Pancreas (tissue), 10 donors: ENCODE measurements at places on chromosomes 5 and 9.

GRCh38 chr9:92385001-92385400 is 19.4 kb downstream of the OGN start:
- no peak for DNase-seq

DNA sequence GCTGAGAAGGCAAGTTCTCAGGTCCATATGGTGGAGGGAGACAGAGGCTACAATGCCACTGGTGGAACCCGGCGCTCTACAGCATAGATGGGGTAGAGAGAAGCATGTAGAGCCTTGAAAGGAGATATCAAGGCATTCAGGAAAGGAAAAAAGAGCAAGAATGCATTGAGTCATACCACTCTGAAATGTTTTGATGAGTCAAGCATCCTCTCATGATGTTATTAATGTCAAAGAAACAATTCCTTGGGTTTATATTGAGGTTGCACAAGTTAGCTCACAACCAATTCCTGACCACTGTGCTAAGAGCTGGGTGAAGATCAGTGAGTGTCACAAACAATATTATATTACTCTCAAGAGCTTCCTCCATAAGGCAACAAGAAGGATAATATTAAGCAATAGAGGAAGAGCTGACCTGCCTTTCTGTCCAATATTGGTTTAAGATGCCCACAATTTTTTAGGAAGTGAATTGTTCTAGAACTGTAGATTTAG is 178.0 kb downstream of the RFK start:
- DNase-seq, result no peak

DNA sequence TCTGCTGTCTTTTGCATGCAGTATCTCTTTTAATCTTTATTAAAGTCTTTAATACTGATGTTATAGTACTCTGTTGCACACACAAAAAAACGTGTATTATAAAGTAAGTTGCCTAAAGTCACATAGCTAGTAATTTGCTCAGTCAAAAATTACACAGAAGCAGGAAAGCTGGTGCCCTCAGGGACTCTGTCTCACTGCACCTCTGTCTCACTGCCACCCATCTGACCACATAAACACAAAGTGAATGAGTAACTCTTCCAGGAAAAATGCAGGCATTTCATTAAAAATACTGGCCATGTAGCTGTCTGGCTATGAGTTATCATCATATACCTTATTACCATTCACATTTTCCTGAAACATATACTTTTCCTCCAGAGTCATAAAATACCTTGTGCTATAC is 591.7 kb downstream of the CSNK1G3 start:
- no peak for DNase-seq

DNA sequence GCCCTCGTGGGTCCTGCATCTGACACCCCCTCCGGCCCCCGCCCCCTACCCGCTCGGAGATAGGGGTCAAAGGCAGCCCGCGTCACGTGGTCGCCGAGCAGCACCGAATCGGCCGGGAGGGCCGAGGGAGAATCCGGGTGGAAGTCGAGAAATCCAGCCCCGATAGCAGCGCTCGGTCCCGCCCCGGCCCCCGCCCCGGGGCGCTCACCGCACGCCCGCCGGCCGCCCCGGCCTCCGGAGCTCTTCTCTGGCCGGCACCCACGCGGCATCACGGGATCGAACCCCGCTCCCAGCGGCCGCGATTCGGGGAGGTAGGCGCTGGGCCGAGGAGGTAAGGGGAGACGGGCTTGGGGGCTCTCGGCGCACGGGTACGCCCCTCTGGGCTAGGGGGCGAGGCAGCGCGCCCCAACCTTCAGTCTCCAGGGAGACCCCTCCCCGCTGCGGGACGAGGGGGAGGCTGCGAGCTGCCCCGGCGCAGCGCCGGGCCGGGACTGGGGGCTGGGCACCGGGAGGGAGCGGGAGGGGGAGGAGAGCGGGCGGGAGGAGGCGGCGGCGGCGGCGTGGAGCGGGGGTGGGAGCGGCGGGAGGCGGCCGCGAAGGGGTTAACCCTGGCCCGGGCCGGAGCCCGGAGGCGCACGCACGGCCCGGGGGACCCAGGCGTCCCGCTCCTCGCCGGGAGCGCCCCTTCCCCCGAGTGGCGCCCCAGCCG is 22.1 kb upstream of the NDST1 start:
- DNase-seq, result peak; percentile 66

GRCh38 chr9:108517651-108518365 is 338.0 kb downstream of the ACTL7B start:
- DNase-seq, result no peak

GRCh38 chr5:59430066-59430685 is 463.4 kb downstream of the PDE4D start:
- no peak for DNase-seq

DNA sequence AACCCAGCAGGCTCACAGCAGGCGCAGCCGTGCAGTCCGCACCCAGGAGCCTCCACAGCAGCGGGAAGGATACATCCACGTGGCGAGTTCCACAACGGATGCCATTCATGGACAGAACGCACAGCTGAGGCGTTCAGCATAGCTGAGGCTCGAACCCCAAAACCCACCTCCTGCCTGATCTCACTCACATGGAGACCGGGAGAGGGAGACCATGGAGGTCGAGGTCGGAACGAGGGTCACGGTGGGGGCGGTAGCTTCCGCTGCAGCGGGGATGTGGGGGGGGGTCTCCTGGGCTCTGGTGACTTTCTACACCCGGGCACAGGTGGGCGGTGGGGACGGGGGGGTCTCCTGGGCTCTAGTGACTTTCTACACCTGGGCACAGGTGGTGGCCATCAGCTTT is 17.5 kb downstream of the TERT start:
- no peak for DNase-seq

GRCh38 chr5:142063878-142064331 is 44.7 kb upstream of the NDFIP1 start:
- peak; percentile 27 for DNase-seq

DNA sequence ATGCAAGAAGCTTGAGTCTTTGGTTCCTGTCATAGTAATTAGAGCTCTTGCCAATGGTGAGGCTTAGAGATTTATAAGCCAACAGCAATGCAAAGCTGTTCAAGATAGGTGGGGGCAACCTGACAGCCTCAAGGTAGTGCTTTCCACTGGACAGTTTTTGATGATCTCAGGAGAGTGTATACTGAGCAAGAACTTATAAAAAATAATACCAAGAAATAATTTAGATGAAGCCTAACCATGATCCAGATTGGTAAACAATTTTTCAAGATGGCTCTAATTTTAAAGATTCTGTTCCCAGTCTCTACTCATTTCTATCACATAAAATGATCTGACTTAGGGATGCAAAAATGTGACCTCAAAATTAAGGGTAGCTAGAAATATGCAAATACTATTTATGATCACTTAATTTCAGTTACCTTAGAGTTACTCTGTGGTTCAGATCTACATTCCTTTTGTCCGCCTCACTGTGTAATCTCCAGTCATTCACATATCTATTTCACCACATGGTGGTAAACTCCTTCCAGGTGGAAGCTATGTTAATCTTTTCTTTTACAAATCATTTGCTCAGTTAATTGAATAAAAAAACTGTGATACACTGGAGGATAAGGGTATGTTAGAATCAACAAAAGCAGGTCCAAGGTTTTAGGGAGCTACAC is 1228.0 kb upstream of the C9orf72 start:
- no peak for DNase-seq

GRCh38 chr5:132223861-132224260 is 3.8 kb downstream of the P4HA2 start:
- DNase-seq, result no peak

- DNase-seq, result peak; percentile 19
These were observed 27.8 kb upstream of the SLC44A1 start for GRCh38 chr9:105216440-105217178.
